ENCODE measurements at places on chromosomes 1 and 21.
A peak's percentile ranks its signal among the peaks of the same experiment; 100 is the strongest.

DNA sequence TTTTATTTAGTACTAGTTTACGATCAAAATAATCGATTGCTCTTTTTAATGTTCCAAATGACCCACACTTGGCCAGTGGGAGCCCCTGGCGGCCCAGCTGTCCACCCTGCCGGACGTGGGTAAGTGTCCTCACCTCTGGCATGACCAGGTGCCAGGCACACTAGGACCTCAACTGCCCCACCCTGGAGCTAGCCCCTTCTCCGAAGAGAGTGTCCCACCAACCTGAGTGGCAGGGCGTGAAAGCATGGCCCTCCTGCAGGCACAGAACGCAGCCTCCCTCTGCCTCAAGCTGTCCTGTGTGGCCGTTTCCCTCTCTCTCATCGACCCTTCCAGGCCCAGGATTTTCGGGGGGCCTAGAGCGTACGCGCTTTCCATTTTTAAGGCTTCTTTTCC lies 32.9 kb upstream of the AGPAT3 start:
- no peak overlapping the region for H3K4me3 ChIP-seq
- no peak for DNase-seq
- H3K4me1 ChIP-seq = no peaks in the 10 kb centered on the region
- no peak overlapping the region for H3K27ac ChIP-seq

DNA sequence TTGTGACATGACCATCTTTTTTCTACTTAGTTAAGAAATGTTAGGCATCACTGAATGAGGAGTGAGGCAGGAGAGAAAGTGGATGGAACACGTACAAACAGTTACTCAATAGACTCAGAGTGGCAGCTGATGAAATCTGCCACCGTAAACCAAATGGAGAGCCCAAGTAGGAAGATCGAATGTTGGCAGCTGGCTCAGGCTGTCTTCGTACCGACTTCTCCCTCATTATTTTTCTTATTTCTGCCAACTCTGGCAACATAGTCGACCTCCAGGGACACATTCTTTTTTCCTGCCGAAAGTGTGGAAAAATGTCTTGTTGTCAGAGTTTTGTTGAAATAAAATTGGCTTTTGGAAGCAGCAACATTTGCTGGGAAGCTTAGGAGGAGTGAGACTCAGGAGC lies 143.3 kb downstream of the GREM2 start:
- H3K27me3 ChIP-seq = no peaks in the 10 kb centered on the region
- peaks cover 17% of the 10 kb centered on the region for H3K4me1 ChIP-seq
- H3K4me3 ChIP-seq = no peak overlapping the region
- no peak for DNase-seq
- H3K36me3 ChIP-seq = peaks cover 7% of the 10 kb centered on the region

- H3K27ac ChIP-seq = no peak overlapping the region
- H3K4me3 ChIP-seq = no peak overlapping the region
- DNase-seq = no peak
- no peaks in the 10 kb centered on the region for H3K27me3 ChIP-seq
Measured at GRCh38 chr1:40652979-40653378, 12.5 kb downstream of the RIMS3 start.

- no peaks in the 10 kb centered on the region for H3K36me3 ChIP-seq
- H3K4me3 ChIP-seq = no peak overlapping the region
- no peak for DNase-seq
- no peaks in the 10 kb centered on the region for H3K4me1 ChIP-seq
- no peak overlapping the region for H3K27ac ChIP-seq
Measured at GRCh38 chr1:45793942-45794604, 9.3 kb upstream of the MAST2 start.

DNA sequence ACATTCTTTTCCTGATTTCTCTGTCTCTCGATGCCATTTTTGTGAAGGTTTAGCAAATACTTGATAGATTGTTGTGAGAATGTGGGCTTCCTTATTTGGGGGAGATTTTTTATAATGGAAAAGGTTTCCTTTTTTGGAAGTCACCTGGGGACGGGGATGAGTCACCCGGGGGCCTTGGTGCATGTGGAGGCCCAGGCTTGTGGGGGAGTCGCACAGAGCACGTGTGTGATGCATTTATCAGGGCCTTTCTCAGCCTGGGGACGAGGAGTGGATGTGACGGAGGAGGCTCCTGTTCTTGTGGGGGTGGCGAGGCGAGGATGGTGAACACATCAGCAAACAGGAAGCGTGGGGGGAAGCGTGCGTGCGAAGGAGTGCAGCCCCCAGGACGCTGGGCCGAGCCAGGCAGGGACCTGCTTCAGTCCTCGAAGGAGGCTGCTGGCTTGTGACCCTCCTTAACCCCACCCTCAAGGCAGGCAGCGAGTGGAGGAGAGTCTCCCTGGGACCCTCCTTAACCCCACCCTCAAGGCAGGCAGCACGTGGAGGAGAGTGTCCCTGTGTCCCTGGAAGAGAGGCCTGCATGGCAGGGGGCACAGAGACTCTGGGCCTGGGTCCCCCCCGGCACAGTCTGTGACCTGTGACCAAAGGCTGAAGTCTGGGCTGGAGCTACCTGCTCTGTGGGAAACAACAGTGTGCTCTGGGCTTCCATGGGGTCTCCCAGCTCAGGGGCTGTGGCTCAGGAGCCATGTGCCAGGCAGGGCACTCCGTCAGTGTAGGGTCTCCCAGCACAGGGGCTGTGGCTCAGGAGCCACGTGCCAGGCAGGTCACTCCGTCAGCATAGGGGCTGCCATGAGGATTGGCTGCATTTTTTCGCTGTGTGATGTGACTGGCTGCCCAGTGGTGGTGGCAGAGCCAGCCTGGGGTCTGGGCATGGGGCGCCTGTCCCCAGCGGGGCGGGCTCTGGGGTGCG lies 57.2 kb downstream of the AGPAT3 start:
- H3K4me1 ChIP-seq = peaks cover 18% of the 10 kb centered on the region
- H3K36me3 ChIP-seq = no peaks in the 10 kb centered on the region
- peak; percentile 95 for DNase-seq
- H3K4me3 ChIP-seq = no peak overlapping the region
- H3K27ac ChIP-seq = no peak overlapping the region
- no peaks in the 10 kb centered on the region for H3K27me3 ChIP-seq

DNA sequence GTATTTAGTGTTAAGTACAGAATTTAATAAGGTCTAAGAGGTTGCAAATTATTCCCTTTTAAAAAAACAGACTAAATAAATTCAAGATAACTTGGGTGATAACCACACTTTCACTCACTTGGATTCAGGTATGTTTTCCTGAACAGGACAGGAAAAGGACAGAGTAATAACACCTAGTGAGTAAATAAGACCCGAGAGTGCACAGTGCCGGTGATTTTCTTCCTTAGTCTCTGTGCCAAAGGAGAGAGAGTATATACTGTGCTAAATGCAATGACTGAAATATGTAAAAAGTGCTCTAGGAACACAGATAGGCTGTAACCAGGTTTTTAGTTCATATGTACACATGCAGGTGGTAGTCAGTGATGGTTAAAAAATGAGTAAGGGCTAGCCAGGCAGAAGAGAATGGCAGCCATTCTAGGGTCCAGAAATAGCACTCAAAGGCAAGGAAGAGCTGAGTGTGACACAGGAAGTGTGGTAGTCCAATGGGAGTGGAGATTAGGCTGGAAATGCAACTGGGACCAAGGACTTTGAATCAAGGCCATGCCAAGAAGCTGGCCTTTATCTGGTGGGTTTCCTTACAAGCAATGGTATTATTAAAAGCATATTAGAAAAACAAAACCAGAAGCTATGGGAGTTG lies 58.1 kb downstream of the NRIP1 start:
- H3K27ac ChIP-seq = no peak overlapping the region
- H3K4me3 ChIP-seq = no peak overlapping the region
- DNase-seq = no peak

DNA sequence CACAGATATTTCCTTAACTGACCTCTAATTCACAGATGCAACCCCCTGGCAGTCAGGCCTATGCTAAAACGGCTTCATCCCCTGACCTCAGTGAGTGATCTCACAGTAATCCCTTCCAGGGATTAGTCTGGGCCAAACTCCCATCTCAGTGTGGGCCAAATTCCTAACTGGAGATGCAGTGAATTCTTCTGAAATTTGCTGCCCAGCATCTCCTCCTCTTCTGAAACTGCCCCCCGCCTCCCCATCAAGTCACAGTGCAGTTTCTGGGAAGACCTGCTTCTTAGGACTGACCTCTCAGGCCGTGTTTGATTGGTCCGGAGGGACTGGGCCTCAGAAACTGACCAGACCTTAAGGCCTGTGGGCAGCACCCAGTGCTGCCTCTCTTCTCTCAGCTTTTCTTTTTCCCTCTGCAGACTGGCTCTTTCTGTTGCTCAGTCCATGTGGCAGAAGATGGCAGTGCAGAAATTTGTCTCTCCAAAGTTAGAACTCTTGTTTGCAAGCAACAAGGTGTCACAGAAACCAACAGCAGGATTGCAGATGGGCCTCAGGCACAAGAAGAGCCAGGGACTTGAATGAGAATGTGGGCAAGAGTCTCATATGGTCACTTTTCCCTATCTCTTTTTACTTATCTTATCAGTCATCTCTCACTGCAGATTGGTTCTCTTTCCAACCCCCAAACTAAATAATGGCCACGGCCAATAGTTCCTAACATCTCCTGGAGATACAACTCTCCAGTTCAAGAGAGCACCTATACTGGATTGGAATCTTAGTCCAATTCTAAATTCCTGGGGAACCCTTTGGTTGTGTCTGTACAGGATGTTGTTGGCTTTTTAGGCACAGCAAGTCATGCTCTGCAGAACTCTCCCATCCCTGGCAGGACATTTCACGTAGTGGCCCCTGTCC lies 95.5 kb upstream of the RALGPS2 start:
- H3K27ac ChIP-seq = no peak overlapping the region
- H3K27me3 ChIP-seq = no peaks in the 10 kb centered on the region
- H3K36me3 ChIP-seq = no peaks in the 10 kb centered on the region
- H3K4me3 ChIP-seq = peak overlapping the region; percentile 3
- peak; percentile 78 for DNase-seq

- no peaks in the 10 kb centered on the region for H3K36me3 ChIP-seq
- H3K27ac ChIP-seq = no peak overlapping the region
- no peak for DNase-seq
- no peaks in the 10 kb centered on the region for H3K27me3 ChIP-seq
Measured at GRCh38 chr1:175804561-175804960, 61.2 kb upstream of the TNR start.

GRCh38 chr1:14869187-14869586 lies 270.7 kb downstream of the KAZN start:
- DNase-seq = no peak
- no peak overlapping the region for H3K27ac ChIP-seq

GRCh38 chr1:214321705-214322453 lies 40.9 kb downstream of the SMYD2 start:
- peak; percentile 9 for DNase-seq
- H3K36me3 ChIP-seq = peaks cover 45% of the 10 kb centered on the region
- no peaks in the 10 kb centered on the region for H3K27me3 ChIP-seq
- no peak overlapping the region for H3K27ac ChIP-seq
- peaks cover 8% of the 10 kb centered on the region for H3K4me1 ChIP-seq
- no peak overlapping the region for H3K4me3 ChIP-seq

DNA sequence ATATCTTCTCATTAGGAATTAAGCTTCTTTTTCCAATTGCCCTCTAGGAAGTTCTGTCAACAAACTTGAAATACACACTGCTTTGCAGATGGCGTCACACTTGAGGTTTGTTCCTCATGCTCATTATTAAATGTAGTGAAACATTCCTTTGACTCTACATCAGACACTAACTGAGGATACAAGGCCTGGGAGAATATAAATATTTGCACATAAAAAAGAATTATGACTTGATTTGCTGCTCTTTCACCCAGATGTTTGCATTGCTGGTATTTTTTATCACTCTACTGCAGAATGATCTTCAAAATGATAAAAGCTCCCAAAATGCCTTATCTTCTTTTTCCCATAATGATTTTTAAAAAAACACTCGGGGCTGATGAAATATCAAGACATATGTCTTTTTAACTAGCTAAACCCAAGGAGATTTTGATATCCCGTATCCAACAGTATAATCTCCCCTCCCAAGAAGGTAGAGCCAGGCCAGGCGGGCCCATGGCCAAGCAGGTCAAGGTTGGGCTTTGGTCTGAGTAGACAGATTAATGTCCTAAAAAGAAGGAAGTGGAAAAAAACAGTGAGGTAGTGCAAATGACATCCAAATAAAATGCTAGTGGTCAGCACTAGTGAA lies 264.6 kb downstream of the HHIPL2 start:
- no peaks in the 10 kb centered on the region for H3K36me3 ChIP-seq
- no peak overlapping the region for H3K27ac ChIP-seq
- H3K4me3 ChIP-seq = no peak overlapping the region
- peaks cover 8% of the 10 kb centered on the region for H3K27me3 ChIP-seq
- peaks cover 7% of the 10 kb centered on the region for H3K4me1 ChIP-seq

DNA sequence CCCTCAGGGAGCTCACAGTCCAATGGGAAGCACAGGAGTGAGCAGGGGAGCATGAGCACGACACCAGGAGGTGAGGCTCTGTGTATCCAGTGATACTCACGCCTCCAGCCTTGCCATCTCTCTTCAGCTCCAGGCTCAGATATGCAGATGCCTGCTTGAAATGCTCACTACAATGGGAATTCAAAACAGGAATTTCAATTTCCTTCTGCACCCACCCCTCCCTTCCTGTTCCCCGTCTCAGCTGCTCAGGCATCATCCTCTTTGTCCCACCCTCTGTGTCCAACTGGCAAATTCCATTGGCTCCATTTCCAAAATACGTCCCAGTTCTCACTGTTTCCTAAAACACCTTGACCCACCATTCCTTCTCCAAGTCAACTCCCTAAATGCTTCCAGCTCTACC lies 58.9 kb downstream of the FBXO2 start:
- no peak overlapping the region for H3K4me3 ChIP-seq
- H3K27ac ChIP-seq = no peak overlapping the region
- DNase-seq = no peak
- no peaks in the 10 kb centered on the region for H3K27me3 ChIP-seq

GRCh38 chr1:30126848-30127247 lies 596.5 kb downstream of the MATN1 start:
- H3K36me3 ChIP-seq = no peaks in the 10 kb centered on the region
- peaks cover 16% of the 10 kb centered on the region for H3K4me1 ChIP-seq
- H3K4me3 ChIP-seq = peak overlapping the region; percentile 12
- no peak for DNase-seq

DNA sequence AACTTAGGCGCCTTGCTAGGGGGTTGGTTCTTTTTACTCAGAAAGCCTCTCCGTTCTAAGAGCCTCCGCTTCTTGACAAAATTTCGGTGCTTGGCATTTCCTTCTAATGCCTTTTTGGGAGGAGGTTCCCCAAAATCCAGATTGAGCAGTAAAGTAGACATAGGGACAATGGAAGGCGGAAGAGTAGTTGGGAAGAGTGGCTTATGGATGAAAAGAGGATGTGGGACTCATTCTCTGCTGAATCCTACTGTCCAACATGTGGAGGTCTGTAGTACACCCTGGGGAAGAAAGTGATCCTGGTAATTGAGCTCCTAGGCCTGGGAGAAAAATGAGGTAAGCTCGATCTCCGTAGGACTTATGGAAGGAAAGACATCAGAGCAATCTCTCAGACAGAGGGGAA lies 777 bp upstream of the METTL25B start:
- H3K4me3 ChIP-seq = peak overlapping the region; percentile 97
- no peak overlapping the region for H3K27ac ChIP-seq
- no peaks in the 10 kb centered on the region for H3K27me3 ChIP-seq
- peaks cover 17% of the 10 kb centered on the region for H3K4me1 ChIP-seq
- peaks cover 31% of the 10 kb centered on the region for H3K36me3 ChIP-seq

Measured in endodermal cell (in vitro differentiated cells).